Anterior cingulate cortex (tissue), 58 donors: ENCODE measurements at places on chromosomes 5 and 9.

GRCh38 chr9:127570533-127571111 lies 41.5 kb upstream of the STXBP1 start:
- DNase-seq = no peak

DNA sequence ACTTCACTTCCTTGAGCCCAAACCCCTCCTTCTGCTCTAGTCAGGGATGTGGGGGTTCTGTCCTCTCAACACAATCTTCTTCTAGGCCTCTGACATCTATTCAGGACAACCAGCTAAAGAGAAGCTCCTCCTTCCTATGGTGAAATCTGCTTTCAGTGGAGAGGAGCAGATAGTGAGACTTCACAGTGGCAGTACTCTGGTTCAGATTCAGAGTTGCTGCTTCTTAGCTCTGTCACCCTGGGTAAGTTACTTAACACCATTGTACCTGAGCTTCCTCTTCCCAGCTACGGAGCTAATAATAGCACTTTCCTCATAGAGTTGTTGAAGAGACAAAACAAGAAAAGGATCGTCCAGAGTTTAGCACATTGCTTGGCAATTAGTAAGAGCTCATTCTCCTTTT lies 77.3 kb upstream of the LARP1 start:
- no peak for DNase-seq

- DNase-seq = no peak
Observed at GRCh38 chr9:111236332-111236731, 93.7 kb downstream of the OR2K2 start.

- DNase-seq = no peak
Observed at GRCh38 chr5:73180566-73180965, 7.6 kb downstream of the TMEM174 start.

GRCh38 chr9:76180541-76180940 lies 213.7 kb downstream of the RFK start:
- DNase-seq = no peak
